ENCODE measurements at places on chromosomes 12 and 14. TPM values are rescaled to one million over a fixed set of nuclear protein-coding genes. Genes with fewer than 3 reads are reported as not detected.

DNA sequence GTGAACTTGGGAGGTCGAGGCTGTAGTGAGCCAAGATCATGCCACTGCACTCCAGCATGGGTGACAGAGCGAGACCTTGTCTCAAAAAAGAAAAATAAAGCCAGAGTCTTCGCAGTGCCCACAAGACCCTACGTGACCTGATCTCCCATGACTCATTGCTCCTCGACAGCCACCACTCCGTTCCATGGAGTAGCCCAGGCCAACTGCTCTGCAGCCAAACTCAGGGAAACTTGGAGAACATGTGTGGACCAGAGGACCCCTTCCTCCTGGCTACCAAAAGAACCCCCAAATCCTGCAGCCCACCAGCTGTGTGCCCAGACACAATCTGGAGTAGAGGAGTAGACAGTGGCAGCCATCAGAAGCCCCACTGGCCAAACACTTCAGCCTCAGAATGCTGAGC is 32.1 kb upstream of the PPP2R5C start:
- DNase-seq: no peak

KRT6C gene
- polyA plus RNA-seq: not detected

DNA sequence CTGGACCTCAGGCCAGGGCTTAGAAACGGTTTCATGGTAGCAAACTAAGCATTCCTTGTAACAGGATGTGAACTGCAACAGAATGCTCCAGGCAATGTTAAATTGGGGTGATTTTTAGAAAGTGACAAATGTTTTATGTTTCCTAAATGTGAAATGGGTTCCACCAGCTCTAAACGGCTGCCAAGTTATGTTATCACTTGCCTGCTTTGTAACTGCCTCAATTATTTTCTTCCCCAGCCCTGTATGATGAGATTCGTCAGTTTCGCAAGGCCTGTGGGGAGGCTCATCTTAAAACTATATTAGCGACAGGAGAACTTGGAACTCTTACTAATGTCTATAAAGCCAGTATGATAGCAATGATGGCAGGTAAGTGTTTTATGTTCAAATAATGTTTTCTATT is 70.9 kb downstream of the DERA start:
- peak; percentile 17 for DNase-seq

DNA sequence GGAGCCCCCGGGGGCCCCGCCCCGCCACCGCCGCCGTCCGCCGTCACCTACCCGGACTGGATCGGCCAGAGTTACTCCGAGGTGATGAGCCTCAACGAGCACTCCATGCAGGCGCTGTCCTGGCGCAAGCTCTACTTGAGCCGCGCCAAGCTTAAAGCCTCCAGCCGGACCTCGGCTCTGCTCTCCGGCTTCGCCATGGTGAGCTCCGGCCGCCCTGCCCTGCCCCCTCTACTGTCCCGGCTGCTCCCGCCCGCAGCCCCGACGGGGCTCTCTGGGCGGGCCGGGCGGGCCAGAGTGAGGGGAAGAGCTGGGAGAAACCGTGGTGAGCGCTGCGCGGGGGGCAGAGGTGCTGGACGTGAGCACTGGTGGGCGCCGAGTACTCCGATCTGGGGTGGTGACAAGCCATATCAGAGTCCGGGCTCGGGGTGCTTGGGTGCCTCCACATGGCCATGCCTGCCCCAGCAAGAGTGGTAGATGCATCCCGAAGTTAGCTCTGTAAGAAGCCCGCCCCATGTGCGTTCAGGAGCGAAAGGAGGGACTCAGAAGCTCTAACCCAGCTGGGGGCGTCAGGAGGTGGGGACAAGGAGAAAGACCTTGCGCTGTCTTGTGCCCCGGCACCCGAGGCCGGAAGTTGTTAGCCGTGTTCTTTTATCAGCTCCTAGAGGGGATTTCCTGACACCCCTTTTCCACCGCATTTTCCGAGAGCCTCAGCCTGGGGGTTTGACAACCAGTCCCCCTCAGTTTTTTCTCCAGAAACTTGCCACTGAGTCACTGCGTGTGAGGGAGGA is 717 bp downstream of the ORAI1 start:
- peak; percentile 64 for DNase-seq

- peak; percentile 83 for DNase-seq
Observed at GRCh38 chr14:75273272-75274049, 5.2 kb upstream of the FOS start.
